ENCODE measurements at places on chromosomes 3 and 15. TPM values are rescaled to one million over a fixed set of nuclear protein-coding genes. Genes with fewer than 3 reads are reported as not detected.

The ADCY5 gene
- total RNA-seq, result not detected

The FBXW12 gene
- total RNA-seq, result not detected

The RTP1 gene
- total RNA-seq, result not detected

The PP2D1 gene
- total RNA-seq, result not detected

The ASTE1 gene
- total RNA-seq, result 7.8 TPM

The CFAP44 gene
- total RNA-seq, result 4.9 TPM

The SHISA5 gene
- total RNA-seq, result 59.1 TPM

The UNC13C gene
- total RNA-seq, result 0.09 TPM

The LRRIQ4 gene
- not detected for total RNA-seq

The GOLGA8T gene
- 1.5 TPM for total RNA-seq

The EAF1 gene
- 20.8 TPM for total RNA-seq

The MOBP gene
- not detected for total RNA-seq

The SKOR1 gene
- total RNA-seq, result not detected

The CLDN18 gene
- total RNA-seq, result not detected

The STRIT1 gene
- not detected for total RNA-seq

The ARL6IP5 gene
- total RNA-seq, result 31.6 TPM

The AP3B2 gene
- total RNA-seq, result 0.24 TPM

The SLC24A5 gene
- total RNA-seq, result not detected

The SPATA12 gene
- 0.34 TPM for total RNA-seq

The B3GALNT1 gene
- total RNA-seq, result 28.4 TPM

The RBM5 gene
- 62.9 TPM for total RNA-seq

The MYRIP gene
- not detected for total RNA-seq

The ST3GAL6 gene
- total RNA-seq, result 1.2 TPM

The MKRN2OS gene
- not detected for total RNA-seq

The NMD3 gene
- 83.2 TPM for total RNA-seq

The PXYLP1 gene
- total RNA-seq, result 8.6 TPM

The TRIM42 gene
- not detected for total RNA-seq

The FSD2 gene
- total RNA-seq, result not detected

The KPNA4 gene
- 31.2 TPM for total RNA-seq

The DENND6A gene
- 13.3 TPM for total RNA-seq

The PARP15 gene
- under 0.01 TPM for total RNA-seq

The PGBD4 gene
- 1.4 TPM for total RNA-seq

The CPN2 gene
- not detected for total RNA-seq

The AGBL1 gene
- total RNA-seq, result not detected

The DNAH12 gene
- total RNA-seq, result 0.06 TPM

The SLC6A11 gene
- total RNA-seq, result 1.6 TPM

The SGO1 gene
- 13.3 TPM for total RNA-seq

The ATP10A gene
- total RNA-seq, result 7.5 TPM

The PLSCR2 gene
- total RNA-seq, result not detected

The FEZF2 gene
- total RNA-seq, result not detected
